ENCODE measurements at places on chromosomes 12 and 14.

- DNase-seq, result no peak
These were observed 187.7 kb downstream of the PHETA1 start for GRCh38 chr12:111181143-111181726.

DNA sequence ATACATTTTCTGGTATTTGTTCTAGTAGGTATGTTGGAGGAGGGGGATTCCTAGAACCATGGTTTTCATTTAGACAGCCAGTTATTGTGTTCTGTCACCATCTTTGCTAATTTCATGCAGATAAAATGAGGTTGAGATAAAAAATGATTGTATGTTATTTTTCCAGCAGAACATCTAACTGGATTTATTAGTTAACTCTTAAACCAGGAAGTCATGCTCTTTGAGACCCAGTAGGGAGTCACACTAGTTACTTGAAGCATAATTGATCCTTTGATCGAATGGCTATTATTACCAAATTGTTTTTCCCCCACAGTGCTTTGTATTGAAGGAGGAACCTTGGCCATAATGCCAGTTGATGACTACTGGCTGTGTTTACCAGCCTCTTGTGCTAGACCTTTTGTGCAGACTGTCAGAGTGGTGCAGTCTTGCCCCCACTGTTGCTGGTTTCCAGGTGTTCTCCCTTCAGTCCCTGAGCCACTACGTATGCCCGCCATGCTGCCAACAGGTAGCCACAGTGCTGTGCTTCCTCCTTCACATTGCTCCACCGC is 6.0 kb downstream of the EID3 start:
- no peak for DNase-seq

- DNase-seq, result no peak
These were observed 21.8 kb downstream of the VDR start for GRCh38 chr12:47882781-47883546.

DNA sequence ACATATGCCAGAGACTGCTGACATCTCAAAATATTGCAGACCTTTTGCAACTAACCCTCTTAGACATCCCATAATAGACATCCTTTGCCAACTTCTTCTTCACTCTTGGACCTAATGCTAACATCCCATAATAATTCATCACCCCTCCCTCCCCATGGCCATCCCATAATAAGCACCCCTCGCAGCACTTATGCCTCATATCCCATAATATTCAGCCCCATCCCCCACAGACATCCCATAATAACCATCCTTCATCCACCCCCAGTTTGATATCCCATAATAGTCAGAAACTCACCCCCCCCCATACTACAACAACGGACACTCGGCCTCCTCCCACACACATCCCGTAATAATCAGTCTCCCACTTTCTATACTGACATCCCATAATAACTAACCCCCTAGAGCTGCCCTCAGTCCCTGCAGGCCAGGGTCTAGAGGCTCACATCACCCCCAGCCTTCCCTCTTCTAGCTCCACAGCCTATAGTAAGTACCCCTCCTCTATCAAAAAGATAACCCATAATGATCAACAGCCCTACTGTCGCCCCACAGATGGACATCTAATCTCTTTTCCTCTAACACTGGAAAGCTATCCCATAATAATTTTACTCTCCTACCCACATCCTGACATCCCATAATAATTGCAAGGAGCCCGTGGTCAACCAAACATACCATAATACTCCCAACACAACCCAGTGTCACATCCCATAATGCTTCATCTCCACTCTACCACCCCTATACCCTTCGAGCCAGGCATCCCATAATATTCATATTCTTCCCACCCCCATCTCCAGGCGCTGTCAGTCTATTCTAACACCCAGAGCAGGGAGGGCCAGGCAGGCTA is 792 bp upstream of the CHD4 start:
- peak; percentile 86 for DNase-seq

DNA sequence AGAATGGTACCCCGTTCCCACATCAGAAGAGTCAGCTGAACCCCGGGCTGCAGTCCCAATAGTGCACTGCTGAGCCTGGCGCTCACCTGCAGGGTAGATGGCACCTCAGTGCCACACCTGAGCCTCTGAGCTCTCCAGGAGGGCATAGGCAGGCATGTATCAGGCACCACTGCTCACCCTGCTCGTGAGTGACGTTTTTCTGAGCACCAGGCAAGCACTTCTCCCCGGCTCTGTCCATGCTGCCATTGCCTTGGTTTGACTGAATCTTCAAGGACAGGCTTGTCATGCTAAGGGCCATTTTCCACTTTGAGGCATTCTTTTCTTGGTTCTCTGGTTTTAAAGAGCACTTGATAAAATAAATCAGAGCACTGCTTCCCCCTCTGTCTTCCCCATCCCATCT is 161.6 kb upstream of the PRMT8 start:
- DNase-seq, result no peak

- DNase-seq, result no peak
These were observed 120.0 kb upstream of the PRMT8 start for GRCh38 chr12:3371018-3371417.

GRCh38 chr12:124713041-124713435 is 145.6 kb upstream of the NCOR2 start:
- DNase-seq, result no peak

DNA sequence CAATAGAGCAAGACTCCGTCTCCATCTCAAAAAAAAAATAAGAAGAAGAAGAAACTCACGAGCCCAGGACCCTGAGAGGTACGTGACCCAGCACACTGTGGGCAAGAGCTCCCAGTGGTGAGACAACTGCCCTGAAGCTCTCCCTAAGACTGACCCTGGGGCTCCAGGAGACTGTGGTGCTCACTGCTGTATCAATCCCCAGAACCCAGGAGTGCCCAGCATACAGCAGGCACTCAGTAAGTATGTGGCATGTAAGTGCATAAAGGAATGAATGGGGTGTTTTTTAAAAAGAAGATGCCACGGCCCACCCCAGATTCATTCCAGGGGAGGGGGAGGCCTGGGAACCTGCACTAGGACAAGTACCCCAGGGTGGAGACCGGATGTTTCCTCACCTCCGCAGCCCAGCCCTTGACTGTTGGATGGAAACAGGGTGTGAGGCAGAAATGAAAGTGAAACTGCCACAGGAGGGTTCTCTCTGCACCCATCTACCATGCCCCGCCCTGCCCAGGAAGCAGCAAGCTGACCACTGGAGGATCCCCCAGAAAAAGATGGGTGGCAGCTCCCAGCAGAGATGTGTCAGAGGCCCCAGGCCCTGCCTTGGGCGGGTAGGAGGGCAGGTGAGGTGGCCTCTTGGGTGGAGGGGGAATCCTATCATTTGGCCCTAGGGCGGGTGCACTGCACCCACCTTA is 12.2 kb downstream of the ITPK1 start:
- DNase-seq, result peak; percentile 88

DNA sequence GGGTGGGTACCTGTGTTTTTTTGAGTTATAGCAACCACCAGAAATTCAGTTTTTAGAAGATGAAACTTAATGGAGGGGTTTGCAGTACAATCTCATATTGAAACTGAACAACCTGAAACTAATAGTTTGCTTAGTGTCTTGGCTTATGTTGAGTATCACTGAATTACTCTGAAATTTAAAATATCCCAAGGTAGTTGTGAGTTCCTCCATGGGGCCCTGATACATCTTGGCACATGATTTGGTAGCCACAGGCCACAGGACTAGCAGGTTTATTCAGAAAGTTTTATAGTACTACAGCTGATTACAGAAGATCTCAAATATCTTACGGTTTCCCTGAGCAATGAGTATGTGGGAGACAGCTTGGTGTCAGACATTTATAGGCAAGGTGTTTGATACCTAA is 10.4 kb downstream of the PTGES3 start:
- DNase-seq, result peak; percentile 1

- DNase-seq, result no peak
These were observed 282.8 kb downstream of the PAWR start for GRCh38 chr12:79407671-79408622.

DNA sequence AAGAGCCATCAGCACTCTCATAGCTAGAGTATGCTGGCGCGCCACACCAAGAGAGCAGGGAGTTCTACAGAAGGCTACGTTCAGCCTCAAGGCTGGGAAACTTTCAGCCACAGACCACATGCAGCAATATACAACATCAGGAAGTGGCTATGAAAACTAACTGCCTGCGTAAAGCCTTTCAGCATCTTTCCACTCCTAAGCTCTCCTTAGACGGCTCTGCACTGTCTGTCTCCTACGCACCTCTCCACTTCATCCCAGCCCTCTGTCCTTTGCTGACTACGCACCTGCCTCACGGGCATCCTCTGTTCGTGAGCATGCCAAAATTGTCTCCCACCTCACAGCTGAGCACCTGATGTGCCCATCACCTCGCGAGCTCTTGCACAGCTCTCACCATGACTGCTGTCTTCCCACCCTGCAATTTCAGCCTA is 9.7 kb downstream of the MPHOSPH9 start:
- peak; percentile 50 for DNase-seq

DNA sequence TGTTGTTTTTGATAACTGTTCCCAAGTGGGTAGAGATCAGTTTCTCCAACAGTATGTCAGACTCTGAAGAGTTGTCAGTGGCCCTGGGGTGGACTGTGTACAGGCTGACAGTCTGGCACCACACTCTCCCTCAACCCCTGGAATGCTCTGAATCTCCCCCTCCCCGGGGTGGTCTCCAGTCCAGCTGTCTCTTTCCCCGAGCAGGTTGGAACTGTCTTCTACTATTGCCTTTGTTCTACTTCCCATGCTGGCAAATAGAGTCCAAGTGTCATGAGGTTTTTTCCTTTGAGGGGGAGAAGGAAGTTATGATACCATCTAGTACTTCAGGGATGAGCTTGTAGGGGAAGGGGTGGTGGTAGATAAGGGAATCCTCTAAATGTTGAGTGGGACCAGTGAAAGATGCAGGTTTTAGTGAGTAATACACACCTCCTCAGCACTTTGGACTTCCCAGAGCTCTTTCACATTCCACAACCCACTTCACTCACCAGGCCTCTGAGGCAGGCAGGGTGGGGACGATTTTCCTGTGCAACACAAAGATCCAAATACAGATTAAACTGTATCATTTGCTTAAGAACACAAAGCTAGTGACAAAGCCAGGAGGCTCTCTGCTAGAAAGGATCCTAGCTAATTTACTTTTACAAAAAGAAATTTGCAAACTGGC is 170.7 kb upstream of the GZMB start:
- DNase-seq, result no peak

DNA sequence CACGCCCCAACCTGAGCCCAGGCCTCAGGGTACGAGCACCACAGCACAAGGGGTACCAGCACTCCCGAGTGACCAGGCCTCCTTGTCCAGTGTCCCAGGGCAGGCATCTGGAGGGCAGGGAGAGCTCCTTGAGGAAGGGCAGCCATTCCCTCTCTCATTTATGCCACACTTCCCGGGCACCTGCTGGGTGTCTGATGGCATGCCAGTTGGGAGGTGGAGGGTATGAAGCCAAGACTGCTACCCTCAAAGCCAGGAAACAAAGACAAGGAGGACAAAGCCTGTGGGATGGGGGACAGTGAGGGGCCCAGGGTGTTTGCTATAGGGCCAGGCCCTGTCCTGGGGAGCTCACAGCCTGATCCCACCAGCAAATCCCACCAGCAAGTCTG is 45.6 kb downstream of the CCDC88C start:
- DNase-seq, result no peak

DNA sequence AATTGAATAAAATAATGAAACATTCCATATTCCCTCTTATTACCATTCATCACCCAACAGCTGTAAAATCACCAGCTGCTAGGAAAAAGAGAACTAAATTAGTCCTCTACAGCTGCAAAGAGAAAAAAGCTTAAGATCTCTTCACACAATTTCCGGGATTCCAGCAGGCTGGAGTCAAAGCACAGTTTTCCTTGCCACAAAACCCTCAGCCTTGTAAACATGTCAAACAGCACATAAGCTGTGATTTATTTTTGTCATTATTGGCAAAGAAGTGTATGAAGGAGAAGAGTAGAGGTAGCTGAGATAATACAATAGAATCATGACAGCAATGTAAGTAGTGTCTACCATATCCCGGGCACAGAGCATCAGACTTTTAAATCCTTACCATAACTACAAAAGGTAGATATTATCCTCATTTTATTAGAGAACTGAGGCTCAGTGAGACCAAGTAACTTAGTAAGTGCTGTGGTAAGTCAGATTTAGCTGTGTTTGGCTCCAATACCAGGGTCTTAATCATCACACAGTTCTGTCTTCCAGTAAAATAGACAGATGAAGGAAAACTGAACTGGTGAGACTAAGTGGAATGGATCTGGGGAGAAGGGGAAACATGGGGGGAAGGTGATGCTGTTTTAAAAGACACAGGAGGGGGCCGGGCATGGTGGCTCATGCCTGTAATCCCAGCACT is 57.3 kb downstream of the NTN4 start:
- DNase-seq, result no peak

DNA sequence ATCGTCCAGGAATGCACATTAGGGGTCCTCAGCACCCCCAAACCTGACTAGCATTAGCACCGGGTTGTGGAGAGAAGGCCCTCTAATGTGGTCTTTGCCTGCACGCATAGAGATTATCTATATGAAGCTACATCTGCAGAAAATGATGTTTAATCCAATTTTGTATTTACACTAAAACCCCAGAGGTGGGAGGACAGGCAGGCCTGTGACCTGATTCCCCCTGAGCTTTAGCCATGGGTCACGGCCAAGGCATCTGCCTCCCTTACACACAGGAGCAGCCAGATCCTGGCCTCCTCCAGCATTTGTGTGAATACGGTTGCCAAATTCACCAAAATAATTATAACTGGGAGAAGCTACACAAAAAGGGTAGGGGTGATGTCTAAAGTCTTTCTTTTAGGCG is 7.0 kb downstream of the APOLD1 start:
- no peak for DNase-seq

DNA sequence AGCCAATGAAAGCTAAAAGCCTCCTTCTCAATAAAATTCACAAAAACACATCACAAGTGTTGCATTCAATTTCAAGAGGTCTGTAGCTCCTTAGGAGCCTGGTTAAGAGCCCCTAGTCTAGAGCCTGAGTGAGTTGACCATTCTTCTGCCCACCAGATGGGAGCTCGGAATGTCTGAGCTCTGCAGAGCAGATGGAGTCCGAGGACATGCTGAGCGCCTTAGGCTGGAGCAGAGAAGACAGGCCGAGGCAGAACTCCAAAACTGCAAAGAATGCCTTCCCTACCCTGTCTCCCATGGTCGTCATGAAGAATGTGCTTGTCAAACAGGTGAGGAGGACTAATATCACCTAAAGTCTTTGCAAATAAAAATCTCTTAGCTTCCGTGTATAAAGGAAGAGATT is 11.6 kb downstream of the CIPC start:
- DNase-seq, result no peak

- no peak for DNase-seq
These were observed 8.7 kb downstream of the MYRFL start for GRCh38 chr12:69833696-69834095.

- DNase-seq, result no peak
These were observed 2.8 kb downstream of the RAPGEF3 start for GRCh38 chr12:47755655-47756562.
